Foreskin keratinocyte (primary cell): ENCODE measurements at places on chromosomes 5 and 9. TPM values are rescaled to one million over a fixed set of nuclear protein-coding genes. Genes with fewer than 3 reads are reported as not detected.
A peak's percentile ranks its signal among the peaks of the same experiment; 100 is the strongest.

DNA sequence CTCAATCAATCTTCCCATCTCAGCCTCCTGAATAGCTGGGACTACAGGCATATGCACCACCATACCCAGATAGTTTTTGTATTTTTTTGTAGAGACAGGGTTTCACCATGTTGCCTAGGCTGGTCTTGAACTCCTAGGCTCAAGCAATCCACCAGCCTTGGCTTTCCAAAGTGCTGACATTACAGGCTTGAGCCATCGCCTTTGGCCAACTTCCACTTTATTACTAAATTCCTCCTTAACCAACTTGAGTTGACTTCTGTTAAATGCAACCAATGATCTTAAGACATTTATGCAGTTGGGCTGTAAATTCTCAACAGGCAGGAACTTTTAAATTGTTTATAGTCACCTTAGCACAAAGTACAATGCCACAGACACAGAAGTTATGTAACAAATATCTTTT, 2.8 kb downstream of the LARS1 start:
- DNase-seq, result no peak

GRCh38 chr5:34867660-34868059, 28.7 kb downstream of the TTC23L start:
- no peak for DNase-seq

DNA sequence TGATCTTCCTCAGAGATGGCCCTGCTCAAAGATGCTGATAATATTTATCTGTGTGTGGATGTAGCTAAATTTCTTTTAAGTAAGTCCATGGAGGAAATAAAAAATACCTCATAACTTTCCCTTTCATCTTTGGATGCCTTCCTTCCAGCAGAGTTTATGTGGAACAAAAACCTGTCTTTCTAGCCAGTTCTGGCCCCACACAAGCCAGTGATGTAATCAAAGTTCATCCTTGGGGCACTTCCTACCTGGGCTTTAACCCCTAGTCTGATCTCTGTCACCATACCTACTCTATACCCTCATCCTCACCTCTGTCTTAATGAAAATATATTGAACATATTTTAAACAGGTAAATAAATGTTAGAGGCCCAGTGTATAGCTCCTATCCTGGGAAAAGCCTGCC, 39.8 kb upstream of the RASGRF2 start:
- no peak for DNase-seq

DNA sequence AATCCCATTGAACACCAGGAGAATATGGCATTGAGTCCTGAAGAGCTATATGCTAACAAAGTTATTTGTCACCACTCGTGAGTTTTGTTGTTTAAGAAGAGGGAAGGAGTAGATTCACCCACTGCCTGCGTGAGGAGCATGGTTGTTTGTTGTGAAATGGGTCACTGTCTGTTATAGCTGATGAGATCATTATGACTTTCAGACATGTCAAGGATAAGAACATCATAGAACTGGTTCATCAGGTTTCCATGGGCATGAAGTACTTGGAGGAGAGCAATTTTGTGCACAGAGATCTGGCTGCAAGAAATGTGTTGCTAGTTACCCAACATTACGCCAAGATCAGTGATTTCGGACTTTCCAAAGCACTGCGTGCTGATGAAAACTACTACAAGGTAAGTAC, 76.9 kb downstream of the SYK start:
- DNase-seq, result peak; percentile 56

Gene BAAT
- total RNA-seq, result 0.04 TPM in 1 of 2 replicates, not detected in the other

Gene ANXA2R
- 0.49 and 0.71 TPM in 2 replicates for total RNA-seq

Gene FBXO4
- total RNA-seq, result 7.6 and 7.8 TPM in 2 replicates
